AG20443 (cell line): ENCODE measurements at places on chromosomes 7 and 10.

GRCh38 chr10:101512738-101513137 lies 75.3 kb downstream of the POLL start:
- peak; percentile 49 for DNase-seq

DNA sequence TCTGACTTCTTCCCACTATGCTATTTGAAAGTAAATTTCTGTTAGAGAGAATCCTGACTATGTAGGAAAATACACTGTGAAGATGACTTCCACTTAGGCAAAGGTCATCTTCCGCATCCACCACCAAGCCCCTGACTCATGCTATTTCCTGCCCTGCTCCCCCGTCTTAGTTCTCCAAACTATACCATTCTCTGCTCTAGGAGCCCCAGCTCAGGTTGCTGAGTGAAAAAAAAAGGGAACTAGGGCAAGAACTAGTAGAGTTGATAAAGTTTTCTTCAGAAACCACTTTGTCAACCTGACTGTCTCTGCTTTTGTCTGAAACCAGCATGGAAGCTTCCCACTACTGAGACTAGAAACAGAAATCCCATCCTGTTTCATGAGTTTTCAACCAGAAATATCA lies 96.9 kb downstream of the EVX1 start:
- DNase-seq, result no peak

DNA sequence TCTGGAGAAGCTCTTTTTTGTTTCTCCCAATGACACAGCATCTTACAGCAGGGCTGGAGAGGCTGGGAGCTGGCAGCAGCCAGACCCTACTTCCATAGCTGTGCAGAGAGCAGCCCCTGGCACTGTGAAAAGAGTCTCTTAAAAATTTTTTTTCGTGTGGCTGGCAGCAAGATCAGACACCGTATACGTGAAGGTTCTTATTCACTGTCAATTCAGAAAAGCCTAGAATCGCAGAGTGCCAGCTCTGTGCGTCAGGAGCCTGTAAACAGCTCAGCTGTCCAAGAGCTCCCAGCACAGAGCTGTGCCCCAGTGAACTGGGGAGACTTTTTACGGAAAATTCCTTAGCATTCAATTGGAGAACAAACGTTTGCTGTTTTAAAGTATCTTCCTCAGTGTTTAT lies 6.5 kb downstream of the BAG3 start:
- DNase-seq, result no peak

DNA sequence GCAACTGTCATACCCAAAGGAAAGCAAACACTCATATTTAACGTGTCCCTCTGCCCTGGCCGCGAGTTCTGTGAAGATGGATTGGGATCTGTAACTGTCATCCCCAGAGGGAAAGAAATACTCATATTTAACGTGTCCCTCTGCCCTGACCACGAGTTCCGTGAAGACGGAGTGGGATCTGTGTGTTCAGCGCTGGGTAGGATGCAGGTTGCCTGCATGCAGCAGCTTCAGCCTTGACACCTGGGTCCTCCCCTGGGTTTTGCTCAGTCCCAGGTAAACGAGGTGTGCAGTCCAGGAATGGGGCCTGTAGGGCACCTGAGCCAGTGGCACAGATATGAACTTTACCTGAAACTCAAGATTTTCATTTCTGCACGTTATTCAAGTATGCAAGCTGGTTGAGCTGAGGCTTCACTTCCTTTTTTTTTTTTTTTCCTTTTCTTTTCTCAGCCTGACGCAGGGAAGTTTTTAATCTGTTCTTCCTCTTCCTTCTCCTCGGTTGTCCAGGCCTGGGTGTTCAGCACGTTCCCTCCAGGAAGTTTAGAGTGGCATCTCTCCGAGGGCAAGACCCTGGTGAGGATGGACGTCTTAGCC lies 159.0 kb upstream of the SHH start:
- no peak for DNase-seq

DNA sequence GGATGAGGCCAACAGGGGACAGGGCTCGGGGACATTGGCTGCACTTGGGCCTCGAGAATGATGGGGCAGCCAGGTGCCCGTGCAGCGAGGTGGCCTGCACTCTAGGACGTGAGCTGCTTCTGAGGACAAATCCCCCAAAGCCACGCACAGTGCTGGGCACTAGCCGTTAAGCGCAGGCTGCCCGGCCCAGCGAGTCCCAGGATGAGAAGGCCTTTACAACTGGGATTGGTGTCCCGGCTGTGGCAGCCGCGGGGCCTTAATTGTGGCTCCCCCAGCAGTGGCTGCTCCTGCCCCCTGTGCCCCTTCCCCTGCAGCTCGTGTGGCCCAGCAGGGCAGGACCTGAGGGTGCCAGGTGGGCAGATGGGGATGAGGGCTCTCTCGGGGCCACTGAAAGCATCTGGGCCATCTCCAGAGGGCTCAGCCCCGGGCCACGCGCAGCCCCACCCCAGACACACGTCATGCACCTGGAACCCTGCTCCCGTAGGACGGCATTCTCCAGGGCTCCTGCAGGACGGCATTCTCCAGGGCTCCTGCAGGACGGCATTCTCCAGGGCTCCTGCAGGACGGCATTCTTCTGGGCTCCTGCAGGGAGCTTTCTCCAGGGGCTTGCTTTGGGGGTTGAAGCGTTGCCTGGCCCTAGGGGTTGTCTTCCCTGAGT lies 6.6 kb downstream of the PWWP2B start:
- no peak for DNase-seq

GRCh38 chr7:43431020-43431595 lies 151.8 kb upstream of the STK17A start:
- peak; percentile 31 for DNase-seq

DNA sequence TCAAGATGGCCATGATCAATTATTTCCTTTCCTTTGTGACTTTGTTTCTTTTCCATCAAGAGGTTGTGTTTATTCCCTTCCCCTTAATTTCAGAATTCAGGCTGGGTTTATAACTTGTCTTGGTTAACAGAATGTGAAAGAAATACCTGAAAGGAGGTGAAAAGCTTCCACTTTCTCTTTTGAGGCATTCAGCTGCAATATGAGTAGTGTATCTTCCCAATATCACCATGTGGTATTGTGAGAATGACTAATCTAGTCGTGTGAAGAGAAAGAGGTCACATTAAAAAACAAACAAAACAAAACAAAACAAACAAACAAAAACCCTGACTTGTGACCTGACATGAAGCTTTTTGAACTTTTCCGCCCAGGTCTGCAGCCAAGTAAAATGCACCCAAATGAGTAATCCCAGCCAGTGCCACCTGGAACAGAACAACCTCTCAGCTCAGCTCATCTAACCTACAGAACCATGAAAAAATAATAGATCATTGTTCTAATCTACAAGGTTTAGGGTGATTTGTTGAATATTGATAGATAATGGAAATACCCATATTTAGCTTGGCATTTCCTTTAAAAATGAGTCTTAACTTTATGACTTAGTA lies 70.8 kb upstream of the TEX47 start:
- no peak for DNase-seq

GRCh38 chr10:124222318-124222987 lies 129.1 kb upstream of the CHST15 start:
- DNase-seq, result no peak

DNA sequence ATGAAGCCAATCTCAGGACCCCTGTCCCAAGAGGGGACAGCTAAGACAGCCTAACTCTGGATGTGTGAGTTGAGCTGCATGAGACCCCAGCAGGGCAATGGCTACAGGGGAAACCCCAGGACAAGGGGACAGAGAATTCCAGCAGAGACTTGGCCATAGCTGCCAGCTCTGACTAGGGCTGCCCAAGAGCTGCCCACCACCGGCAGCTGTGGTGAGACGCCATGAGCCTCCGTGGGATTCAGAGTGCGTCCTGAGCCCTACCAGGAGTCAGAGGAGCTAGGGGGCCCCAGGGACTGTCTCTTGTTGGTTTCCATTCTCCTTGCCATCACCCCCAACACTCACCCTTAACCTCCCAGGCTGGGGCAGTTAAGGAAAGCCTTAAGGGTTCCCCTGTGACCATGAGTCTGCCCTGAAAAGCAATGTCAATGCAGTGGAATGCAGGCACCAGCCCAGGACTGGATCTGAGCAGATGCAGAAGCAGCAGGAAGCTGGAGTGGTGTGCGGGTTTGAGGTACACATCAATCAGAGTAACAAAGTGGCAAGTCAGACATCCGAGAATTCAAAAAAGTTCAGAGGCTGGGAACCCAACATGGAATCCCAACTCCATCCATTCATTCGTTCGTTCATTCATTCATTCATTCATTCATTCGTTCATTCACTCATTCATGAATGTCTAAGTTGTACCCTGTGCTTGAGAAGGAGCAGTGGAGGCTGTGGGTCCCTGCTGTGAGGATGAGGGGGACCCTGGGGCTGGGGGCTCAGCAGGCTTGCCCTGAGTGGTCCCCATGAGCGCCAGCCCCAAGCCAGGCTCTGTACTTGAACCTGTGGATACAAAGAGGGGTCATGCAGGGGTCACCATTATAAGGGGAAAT lies 52.9 kb downstream of the C10orf120 start:
- no peak for DNase-seq

- no peak for DNase-seq
These were observed 251.6 kb downstream of the GATA3 start for GRCh38 chr10:8305876-8306652.

DNA sequence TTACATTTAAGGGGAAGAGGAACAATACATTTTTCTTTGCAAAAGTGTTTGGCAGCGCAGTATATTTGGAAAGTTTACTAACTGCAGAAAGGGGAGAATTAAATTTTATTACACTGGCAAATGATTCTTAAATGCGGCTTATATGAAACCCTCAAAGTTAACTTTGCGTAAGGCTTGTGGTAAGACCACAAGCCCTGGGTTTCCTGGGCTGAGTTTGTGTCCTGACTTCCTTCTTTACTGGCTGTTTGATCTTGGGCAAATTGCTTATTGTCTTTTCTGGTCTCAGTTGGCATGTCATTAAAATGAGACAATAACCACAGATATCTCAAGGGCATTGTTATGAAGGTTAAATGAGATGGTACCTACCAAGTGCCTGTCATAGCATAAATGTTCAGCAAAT lies 106.8 kb downstream of the GLRX3 start:
- DNase-seq, result no peak

GRCh38 chr10:73893426-73893825 lies 17.5 kb upstream of the PLAU start:
- DNase-seq, result no peak

DNA sequence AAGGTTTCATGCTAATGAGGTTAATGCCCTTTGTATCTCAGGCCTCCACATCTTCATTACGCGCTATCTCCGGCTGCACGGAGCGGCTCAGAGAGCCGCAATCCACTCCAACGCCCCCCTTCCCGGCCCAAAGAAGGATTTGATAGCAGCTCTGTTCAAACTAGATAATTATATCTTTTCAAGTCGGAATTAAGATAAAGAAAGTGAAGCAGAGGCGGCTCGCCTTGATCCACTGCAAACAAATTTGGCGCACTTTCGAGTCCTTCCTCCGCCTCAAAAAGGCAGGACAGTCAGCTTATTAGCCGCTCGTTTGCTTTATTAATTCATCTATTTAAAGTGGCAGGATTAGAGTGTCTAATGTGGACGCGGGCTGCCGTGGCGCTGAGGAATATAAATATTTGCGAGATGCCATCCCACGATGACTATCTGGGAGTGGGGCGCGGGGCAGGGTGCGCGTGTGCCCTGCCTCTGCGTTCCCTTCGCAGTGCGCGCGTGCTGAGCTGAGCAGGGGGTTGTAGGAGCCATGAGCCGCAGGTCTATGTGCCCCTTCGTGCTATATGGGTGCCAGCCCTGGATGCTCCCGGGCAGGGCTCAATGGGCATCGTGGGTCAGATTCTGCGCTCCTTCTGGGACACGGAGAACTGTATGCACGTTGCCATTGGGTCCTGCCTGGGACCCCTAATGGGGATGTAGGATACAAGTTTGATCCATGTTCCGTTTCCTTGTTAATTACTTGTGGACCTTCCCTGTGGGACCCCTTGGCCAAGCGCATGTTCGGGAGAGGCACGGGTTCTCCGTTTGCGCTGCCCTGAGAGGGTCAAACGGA lies 9.0 kb downstream of the EMX2 start:
- DNase-seq, result no peak

DNA sequence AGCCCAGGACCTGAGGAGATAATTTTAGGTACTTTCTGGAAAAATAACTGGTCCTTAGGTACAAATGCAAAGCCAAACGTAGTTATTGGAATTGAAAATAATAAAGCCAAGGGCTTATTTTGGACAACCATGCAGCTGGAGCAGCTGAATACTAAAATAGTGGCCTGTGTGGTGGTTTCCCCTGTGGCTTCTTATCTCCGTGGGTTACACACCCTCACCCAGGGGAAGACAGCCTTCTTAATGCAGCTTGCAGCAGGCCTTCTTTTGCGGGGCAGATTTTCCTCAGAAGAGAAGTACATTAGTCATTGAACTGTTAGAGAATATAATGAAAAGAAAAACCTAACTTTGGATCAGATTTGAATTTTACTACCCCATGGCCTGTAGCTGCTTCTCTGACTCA lies 133.5 kb downstream of the ST7 start:
- DNase-seq, result no peak

DNA sequence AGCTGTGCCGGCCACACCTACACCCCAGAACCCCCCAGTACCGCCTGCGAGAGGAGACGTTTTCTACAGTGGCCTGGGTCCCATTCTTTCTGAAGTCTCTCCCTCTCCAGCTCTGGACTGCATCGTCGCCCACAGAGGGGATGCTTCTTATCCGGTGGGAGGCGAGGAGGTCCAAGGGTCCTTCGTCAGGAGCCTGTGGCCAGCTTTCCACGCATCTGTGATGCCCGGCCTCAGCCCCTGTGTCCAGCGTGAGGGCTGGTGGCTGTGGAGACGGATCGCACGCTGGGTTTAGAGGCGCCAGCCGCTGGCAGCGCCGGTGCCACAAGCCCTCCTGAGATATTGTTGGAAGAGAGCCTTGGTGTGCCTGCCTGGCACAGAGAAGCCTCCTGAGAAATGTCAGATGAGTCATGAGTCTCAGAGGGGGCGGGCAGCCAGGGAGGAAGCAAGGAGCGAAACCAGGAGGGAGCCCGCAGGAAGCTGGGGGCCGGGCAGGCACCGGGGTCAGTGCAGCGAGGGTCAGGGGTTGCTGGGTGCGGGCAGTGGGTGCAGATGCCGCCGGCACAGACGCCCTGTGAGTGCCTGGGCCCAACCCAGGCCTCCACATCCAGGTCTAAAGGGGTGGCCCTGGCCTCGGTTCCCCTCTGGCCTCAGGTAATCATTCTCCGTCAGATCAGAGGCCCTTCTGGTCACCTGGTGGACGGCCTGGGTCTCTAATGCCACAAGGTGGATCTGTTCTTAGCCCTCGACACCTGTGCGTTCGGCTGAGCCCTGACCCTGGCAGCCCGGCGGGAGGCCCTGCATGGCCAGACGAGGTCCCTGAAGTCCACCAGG lies 86.0 kb upstream of the DIP2C start:
- peak; percentile 62 for DNase-seq
